ENCODE measurements at places on chromosomes 13 and 19. TPM values are rescaled to one million over a fixed set of nuclear protein-coding genes. Genes with fewer than 3 reads are reported as not detected.

DNA sequence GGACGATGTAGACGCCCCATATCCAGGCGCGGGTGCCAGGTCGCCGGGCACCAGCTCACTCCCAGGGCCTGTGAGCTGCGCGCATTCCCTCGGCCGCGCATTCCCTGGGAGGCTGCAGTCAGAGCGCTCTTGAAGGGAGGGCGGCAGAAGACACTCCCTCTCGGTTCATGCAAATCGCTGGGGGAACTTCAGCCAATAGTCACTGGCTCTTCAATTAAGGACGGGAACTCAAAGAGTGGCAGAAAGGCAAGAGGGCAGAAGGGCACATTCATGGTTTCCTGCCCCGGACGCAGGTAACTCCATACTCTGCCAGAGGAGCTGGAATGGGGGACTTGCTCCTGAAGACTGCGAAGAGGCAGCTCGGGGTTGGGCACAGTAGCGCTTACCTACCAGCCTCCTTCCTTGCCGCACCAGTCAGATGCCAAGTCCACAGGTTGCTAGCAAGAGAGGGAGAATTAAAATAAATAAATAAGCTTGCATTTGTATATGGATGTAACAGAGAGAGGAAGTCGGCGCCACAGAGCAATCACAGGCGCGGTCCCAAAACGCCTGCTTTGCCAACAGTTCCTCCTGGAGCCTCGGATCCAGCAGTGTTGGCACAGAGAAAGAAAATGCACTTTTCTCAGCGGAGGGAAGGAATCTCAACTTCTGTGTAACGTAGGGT lies 459 bp downstream of the PCDH20 start:
- H3K27me3 ChIP-seq = no peaks in the 10 kb centered on the region
- DNase-seq = peak; percentile 73
- no peaks in the 10 kb centered on the region for H3K36me3 ChIP-seq
- H3K4me1 ChIP-seq = no peaks in the 10 kb centered on the region
- peak overlapping the region; percentile 69 for H3K4me3 ChIP-seq

DNA sequence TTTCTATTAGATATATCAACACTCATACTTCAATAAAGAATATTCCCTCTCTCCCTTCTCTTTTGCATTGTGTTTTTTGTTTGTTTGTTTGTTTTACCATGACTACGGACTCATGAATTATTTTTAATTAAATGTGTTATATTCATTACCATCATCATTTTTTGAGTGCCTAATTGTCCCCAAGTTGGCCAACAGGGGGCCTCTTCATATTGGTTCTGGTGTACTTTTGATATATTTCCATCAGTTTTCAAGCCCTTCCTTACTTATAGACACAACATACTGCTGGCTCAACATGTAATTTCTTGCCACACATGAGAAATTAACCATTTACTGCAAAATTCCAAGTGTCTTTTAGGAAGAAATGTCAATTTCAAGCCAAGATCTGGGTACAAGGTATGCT lies 54.5 kb upstream of the GPC6 start:
- no peak for DNase-seq
- H3K4me1 ChIP-seq = peaks cover 13% of the 10 kb centered on the region
- no peaks in the 10 kb centered on the region for H3K36me3 ChIP-seq

DNA sequence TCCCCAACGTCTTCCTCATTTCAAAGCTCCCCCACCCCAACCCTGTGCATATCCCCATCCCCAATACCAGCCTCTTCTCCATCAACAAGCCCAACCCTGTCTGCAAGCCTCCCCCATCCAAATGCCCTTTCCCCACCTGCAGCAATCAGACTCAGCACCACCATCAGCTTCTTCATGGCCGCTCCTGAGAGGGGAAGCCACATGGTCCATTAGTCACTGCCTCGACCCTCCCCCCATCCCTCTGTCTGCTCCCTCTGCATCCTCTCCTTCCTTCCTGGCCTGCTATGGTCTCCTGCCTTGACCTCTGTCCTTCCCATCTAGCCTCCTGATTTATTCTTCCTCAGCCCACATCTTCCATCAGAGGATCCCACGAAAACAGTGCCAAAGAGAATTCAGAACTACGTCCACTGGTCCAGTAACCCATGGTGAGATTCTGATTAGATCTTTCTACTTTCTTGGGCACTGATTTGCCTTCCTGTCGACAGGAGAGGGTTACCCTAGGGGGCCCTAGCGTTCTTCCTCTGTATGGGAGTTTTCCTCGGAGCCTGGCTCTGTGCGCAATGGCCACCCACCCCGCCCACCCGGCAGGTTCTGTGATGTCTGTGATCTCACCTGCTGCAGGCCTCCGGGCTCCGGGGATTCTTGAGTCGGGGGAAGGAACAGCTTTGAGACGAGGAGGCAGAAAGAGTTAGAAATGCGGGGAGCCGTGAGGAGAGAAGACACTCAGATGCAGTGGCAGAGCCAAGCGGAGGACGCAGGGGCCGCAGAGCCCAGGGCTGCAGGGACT lies 1.3 kb downstream of the KLK6 start:
- H3K36me3 ChIP-seq = 0 out of 2 replicates have a peak, but pooled peaks cover under 1% of the 10 kb centered on the region
- no peaks in the 10 kb centered on the region for H3K27me3 ChIP-seq
- peak overlapping the region; percentile 70 for H3K27ac ChIP-seq
- H3K4me3 ChIP-seq = peak overlapping the region; percentile 9
- H3K4me1 ChIP-seq = peaks cover 68% of the 10 kb centered on the region

DNA sequence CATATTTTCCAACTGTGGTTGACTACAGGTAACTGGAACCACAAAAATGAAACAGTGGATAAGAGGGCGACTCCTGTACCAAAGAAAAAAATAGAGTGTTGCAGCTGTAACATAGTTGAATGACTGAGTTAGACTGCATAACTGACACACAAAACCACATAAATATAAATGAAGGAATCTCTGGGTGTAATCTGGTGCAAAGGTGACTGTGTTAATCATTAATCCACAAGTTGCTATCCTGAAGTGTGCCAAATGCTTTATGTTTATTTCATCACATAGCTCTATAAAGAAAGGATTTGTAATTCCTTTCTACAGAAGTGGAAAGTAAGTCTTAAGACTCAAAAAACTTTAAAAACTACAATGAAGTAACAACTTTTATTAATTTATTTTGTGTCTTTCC lies 6.0 kb upstream of the GJB2 start:
- H3K36me3 ChIP-seq = no peaks in the 10 kb centered on the region
- peak; percentile 63 for DNase-seq
- H3K27me3 ChIP-seq = no peaks in the 10 kb centered on the region
- H3K4me3 ChIP-seq = no peak overlapping the region
- H3K27ac ChIP-seq = no peak overlapping the region

- peaks cover 16% of the 10 kb centered on the region for H3K27me3 ChIP-seq
- H3K4me3 ChIP-seq = no peak overlapping the region
- H3K36me3 ChIP-seq = no peaks in the 10 kb centered on the region
- no peak for DNase-seq
- no peak overlapping the region for H3K27ac ChIP-seq
Measured at GRCh38 chr19:33705090-33705847, 83.5 kb downstream of the CHST8 start.

GRCh38 chr19:1491849-1492170 lies 829 bp downstream of the REEP6 start:
- no peaks in the 10 kb centered on the region for H3K27me3 ChIP-seq
- no peak overlapping the region for H3K27ac ChIP-seq
- H3K4me3 ChIP-seq = peak overlapping the region; percentile 74
- peaks cover 12% of the 10 kb centered on the region for H3K4me1 ChIP-seq
- no peaks in the 10 kb centered on the region for H3K36me3 ChIP-seq

GRCh38 chr19:45539459-45539858 lies 32.2 kb downstream of the VASP start:
- H3K27ac ChIP-seq = no peak overlapping the region
- no peak overlapping the region for H3K4me3 ChIP-seq
- DNase-seq = no peak

GRCh38 chr13:102792396-102792795 lies 6.4 kb downstream of the POGLUT2 start:
- H3K36me3 ChIP-seq = no peaks in the 10 kb centered on the region
- no peak overlapping the region for H3K27ac ChIP-seq
- no peak overlapping the region for H3K4me3 ChIP-seq
- no peak for DNase-seq
- H3K27me3 ChIP-seq = no peaks in the 10 kb centered on the region
- no peaks in the 10 kb centered on the region for H3K4me1 ChIP-seq

GRCh38 chr13:91347202-91347995 lies at the start of gene MIR17HG:
MIR17HG (plus strand) TSS chr13:91347687.
- H3K36me3 ChIP-seq = peaks cover 35% of the 10 kb centered on the region
- DNase-seq = peak; percentile 83
- H3K27me3 ChIP-seq = peaks cover 43% of the 10 kb centered on the region
- peak within 1 kb of the TSS; percentile 50 for H3K27ac ChIP-seq
- H3K4me3 ChIP-seq = peak within 1 kb of the TSS; percentile 90

DNA sequence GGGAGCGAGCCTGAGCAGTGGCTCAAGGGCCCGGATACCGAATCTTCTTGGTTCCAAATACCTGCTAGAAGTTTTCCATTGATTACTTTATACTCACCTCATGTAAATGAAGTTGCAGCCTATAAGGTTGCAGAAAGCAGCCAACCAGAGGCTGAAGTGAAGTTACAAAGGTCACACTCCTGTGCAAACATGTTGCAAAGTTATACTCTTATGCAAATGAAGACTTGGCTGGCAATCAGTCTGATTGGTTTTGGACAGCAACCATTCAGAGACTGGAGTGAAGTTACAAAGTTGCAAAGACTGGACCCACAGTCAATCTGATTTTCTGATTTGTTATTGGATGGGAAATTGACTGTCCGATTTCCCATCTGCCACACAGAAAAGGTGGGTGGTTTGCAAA lies 152.5 kb downstream of the GGACT start:
- H3K27ac ChIP-seq = no peak overlapping the region
- peaks cover 9% of the 10 kb centered on the region for H3K4me1 ChIP-seq
- no peaks in the 10 kb centered on the region for H3K27me3 ChIP-seq
- no peak overlapping the region for H3K4me3 ChIP-seq
- H3K36me3 ChIP-seq = no peaks in the 10 kb centered on the region
- no peak for DNase-seq

DNA sequence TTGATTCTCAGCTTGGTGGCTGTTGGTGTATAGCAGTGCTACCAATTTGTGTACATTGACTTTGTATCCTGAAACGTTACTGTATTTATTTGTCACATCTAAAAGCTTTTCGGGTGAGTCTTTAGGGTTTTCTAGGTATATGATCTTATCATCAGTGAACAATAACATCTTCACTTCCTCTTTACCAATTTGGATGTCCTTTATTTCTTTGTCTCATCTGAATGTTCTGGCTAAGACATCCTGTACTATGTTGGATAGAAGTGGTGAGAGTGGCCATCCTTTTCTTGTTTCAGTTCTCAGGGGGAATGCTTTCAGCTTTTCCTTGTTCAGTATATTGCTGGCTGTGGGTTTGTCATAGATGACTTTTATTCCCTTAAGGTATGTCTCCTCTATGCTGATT lies 6.0 kb upstream of the ZNF738 start:
- no peak for DNase-seq
- H3K36me3 ChIP-seq = no peaks in the 10 kb centered on the region
- no peaks in the 10 kb centered on the region for H3K27me3 ChIP-seq
- no peak overlapping the region for H3K4me3 ChIP-seq

- H3K27ac ChIP-seq = no peak overlapping the region
- no peak for DNase-seq
- H3K4me3 ChIP-seq = no peak overlapping the region
- H3K36me3 ChIP-seq = no peaks in the 10 kb centered on the region
Measured at GRCh38 chr19:50535672-50536187, 22.0 kb upstream of the ASPDH start.

DNA sequence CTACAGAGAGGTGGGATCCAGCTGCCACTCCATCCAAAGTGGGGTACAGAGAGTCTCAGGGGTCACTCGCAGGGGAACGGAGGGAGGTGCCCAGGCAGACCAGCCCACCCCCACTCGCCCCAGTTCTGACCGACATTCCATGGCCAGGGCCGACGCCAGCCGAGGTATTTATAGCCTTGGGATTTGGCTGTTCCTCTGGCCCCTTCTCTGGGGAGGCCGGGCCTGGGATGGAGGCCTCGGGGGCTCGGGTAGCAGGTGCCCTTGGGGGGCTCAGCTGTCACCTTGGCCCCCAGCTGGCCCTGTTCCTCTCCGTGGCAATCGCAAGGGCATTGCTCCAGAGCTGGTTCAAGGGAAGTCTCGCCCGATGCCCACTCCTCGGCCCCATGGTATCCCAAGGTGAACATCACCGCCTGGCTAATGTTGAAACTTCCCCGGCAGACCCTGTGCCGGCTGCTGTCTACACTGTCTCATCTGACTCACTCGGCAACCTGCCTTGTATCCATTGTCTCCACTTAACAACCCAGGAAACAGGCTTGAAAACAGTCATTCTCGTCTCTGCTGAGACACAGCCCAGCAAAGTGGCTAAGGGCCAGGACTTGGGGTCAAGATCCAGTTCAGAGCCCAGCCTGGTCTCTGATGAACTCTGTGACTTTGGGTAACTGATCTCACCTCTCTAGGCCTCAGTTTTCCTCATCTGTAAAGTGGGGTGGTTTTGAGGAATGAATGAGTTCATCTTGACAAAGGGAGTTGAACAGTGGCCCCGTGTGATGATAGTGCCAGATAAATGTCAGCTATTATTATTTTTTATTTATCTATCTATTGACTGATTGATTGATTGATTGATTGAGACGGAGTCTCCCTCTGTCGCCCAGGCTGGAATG lies 9.7 kb downstream of the PRKACA start:
- H3K4me3 ChIP-seq = no peak overlapping the region
- peak; percentile 18 for DNase-seq
- peaks cover 5% of the 10 kb centered on the region for H3K36me3 ChIP-seq
- no peaks in the 10 kb centered on the region for H3K27me3 ChIP-seq
- H3K4me1 ChIP-seq = no peaks in the 10 kb centered on the region

- H3K36me3 ChIP-seq = no peaks in the 10 kb centered on the region
- H3K4me1 ChIP-seq = no peaks in the 10 kb centered on the region
- H3K4me3 ChIP-seq = no peak overlapping the region
- no peak overlapping the region for H3K27ac ChIP-seq
Measured at GRCh38 chr13:71685072-71685471, 181.9 kb downstream of the DACH1 start.

DACT3 gene
- total RNA-seq = 1.9 TPM

ZNF625 gene
- total RNA-seq = 7.7 TPM

NKG7 gene
- not detected for total RNA-seq

FCGBP gene
- total RNA-seq = 0.52 TPM

FXYD7 gene
- not detected for total RNA-seq

FGF21 gene
- total RNA-seq = not detected

ZNF560 gene
- not detected for total RNA-seq

All from PC-3 (cell line).